Kasumi-1 (cell line): ENCODE measurements at places on chromosomes 12 and 14.
A peak's percentile ranks its signal among the peaks of the same experiment; 100 is the strongest.

DNA sequence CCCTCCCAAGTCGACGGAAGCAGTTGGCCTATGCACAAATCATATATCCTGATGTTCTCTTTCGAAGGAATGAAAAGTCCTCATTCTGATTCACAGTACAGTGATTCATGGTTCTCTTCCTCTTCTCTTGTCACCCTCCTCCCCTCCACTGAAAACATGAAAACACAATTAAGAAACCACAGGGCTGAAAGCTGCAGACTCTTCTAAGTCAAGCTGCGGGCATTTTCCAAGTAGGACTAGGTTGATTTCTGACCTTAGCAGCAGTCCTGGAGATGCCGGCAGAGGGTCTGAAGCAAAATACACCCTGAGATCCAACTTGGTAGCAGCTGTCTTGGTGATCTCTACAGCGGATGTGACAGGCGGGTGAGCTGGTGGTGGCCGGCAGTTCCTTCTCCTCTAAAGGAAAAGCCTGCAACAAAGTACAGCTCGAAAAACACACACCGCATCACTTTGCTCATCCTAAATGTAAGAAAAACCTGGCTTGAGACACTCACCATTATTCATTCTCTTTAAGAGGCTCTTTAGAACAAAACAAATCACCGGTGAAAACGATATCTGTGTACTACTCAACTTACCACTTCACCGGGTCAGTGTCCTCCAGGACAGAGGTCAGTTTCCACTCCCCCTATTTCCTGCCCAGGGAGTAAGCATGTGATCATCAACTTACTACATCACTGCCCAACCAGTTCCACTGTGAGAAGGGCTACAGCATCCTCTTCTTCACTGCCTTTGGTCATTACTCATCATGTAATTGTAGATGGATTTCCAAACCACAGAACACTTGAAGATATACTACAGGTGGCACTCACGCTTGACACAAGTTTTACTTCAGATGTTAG is 6.0 kb downstream of the TMCC3 start:
- DNase-seq, result no peak

- peak; percentile 79 for DNase-seq
These were observed 25.0 kb downstream of the SH2B3 start for GRCh38 chr12:111430433-111431353.

- DNase-seq, result no peak
These were observed 19.3 kb upstream of the TMEM233 start for GRCh38 chr12:119574255-119574654.

- DNase-seq, result no peak
These were observed 638.5 kb upstream of the MIS18BP1 start for GRCh38 chr14:45891417-45892080.

DNA sequence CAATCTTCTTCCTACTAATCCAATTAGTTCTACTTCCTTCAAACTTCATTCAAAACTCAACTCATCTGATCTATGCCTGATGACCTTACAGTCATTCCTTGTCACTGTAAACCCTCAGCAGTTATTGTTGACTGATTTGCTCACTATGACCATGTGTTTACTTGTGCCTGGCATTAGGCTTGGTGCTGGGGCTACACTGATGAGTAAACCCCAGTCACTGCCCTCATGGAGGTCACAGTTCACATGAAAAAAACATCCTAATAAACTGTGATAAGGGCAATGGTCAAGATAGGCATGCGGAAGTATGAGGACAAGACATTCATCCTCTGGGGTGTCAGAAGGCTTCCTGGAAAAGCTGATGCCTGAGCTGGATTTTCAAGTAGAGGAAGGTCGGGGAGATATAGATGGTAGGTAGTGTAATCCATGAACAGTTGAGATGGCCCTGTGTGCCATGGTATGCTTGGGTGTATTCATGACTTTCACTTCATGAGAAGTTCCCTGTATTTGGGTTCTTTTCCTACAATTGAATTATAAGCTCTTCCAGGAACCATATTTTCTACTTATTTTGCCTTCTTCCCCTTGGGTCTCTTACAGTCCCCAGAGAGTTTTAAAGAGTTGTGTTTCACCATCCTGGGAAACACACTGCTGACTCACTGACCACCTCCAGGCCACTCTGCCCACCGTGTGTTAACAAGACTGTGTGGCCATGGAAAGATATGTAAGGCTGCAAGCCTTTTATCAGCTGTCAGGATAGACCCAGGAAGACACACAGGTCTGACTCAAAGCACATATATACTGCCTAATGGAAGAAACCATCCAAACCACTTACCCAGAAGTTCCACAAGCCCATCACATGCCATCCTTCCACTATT is 38.7 kb upstream of the DUSP6 start:
- DNase-seq, result no peak

- no peak for DNase-seq
These were observed 43.0 kb downstream of the NCOR2 start for GRCh38 chr12:124524231-124524925.

GRCh38 chr14:34387974-34388516 is 74.0 kb downstream of the SPTSSA start:
- DNase-seq, result no peak

DNA sequence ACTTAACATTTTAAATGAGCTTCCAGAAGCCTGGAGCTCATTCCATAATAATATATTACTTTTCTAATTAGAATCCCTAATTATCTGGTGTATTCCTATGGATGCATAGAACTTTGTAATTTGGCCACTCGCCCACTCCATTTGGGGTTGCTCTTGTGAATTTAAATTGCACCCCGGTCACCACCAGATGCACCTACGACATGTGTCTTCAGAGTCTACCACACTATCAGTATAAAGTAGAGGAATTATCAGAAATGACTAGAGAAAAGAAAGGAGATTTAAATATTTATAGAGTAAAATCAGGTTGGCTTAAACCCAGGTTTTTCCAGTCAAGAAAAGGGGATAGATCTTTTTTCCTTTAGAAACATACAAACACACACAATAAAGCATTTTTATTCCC is 145.8 kb upstream of the DCN start:
- DNase-seq, result no peak

GRCh38 chr14:76500011-76500410 is 124.1 kb downstream of the ESRRB start:
- DNase-seq, result no peak

GRCh38 chr12:67927324-67927723 is 61.9 kb upstream of the IFNG-AS1 start:
- no peak for DNase-seq

- peak; percentile 37 for DNase-seq
These were observed 631 bp downstream of the PPM1H start for GRCh38 chr12:62934239-62934798.

DNA sequence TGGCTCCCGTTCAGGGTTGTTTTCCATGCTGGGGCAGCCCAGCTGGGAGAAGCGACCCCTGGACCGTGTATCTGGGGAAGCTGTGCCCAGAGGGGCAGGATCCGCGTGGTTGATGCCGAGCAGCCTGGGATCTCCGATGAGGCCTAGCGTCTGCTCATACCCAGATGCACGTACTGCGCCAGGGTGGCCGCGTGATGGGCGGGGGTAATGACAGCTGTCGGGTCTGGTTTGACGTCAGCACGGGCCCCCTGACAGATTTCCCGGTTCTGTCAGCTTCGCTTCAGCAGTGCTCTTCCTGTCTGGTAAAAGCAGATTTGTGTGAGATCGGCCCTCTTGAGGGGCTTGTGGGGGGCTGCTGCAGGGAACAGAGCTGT is 147.3 kb downstream of the TSPAN9 start:
- DNase-seq, result no peak

DNA sequence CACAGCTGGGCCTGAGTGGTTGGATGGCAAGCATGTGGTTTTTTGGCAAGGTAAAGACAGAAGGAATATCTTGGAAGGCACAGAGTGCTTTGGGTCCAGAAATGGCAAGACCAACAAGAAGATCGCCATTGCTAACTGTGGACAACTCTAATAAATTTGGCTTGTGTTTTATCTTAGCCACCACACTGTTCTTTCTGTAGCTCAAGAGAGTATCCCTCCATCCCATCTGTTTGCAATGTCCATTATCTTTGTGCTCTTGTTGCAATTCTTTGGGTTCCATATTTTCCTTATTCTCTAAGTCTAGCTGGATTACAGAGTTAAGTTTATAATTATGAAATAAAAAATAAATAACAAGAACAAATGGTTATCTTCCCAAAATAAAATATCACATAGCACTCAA is 6.7 kb upstream of the DAAM1 start:
- no peak for DNase-seq

- no peak for DNase-seq
These were observed 29.8 kb downstream of the DIO3 start for GRCh38 chr14:101591121-101591520.

DNA sequence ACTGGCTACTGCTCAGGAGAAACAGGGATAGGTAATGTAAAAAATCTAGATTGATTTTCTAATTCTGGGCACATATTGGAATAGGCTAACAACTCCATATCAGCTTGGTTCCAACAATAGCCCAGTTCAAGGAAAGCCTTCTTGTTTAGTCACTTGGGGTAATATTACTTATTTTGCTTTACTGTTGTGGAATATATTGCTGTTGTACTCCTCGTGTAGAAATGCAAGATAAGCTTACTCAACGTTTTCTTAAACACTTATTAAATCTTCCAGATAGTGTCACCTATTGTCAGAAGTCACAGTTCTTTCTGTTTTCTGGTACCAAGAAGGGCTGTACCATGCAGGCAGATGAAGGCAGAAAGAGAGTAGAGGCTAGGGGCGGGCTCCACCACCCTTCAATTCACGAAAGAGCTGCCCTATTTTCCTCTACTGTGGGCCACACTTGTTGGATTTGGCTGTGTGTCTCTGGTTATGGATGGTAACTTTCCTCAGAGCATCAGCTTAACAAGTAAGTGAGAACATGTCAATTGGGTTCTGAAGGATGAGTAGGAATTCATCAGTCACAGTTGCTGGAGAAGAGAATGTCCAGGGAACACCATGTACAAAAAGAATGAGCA is 38.0 kb downstream of the CLMN start:
- no peak for DNase-seq

DNA sequence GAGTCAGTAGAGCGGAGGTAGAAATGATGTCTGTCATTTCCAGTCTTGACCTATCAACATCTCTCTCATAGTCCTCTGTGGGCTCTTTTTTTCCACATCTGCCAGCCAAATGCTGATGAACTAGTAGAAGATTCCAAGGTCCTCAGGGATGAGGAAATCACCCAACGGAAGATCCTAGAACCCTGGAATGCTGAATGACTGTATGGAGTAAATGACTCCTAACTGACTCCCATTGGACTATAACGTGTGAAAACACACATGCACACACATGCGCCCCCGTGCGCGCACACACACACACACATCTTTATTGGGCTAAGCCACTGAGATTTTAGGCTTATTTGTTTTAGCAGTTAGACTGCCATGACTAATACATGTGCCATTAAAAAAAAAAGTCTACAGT is 159.2 kb downstream of the MYRFL start:
- no peak for DNase-seq

DNA sequence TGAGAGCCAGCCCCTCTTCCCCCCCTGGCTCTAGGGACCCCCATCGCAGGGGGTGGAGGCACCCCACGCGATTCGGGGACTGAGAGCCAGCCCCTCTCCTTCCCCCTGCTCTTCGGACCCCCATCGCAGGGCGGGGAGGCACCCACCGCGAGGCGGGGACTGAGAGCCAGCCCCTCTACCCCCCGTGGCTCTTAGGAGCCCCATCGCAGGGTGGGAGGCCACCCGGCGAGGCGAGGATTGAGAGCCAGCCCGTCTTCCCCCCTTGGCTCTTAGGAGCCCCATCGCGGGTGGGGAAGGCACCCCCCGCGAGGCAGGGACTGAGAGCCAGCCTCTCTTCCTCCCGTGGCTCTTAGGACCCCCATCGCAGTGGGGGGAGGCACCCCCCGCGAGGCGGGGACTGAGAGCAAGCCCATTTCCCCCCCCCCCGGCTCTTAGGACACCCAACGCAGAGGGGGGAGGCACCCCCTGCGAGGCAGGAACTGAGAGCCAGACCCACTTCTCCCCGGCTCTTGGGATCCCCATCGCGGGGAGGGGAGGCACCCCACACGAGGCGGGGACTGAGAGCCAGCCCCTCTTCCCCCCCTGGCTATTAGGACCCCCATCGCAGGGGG is 45.6 kb downstream of the DDX11 start:
- no peak for DNase-seq

GRCh38 chr12:34396006-34396860 is 373.9 kb downstream of the ALG10 start:
- no peak for DNase-seq

DNA sequence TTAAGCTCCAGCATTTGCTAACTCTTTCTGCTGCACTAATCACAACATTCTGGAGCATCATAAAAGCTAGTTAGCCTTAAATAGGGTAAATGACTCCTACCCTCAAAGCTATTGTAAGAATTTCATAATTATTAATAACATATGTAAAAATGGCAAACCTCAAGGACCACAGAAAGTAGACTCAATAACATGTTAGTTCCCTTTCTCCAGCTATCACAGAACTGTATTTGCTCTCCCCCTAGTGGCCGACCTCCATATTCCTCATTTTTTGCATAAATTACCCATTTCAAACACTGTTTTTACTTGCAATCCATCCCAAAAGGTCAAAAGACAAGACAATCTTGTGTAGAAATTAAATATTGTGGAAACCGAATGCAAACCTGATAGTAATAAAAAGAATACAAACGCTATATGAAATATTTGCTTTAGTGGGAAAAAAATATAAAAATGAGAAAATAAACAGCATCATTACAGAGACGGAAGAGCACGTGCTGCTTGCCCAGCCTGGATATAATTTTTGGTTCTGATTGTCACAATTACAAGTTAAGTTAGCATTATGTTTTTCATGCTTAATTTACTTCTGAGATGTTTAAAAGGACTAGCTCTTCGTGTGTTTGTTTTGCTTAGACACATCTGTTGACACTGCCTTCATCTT is 97.9 kb downstream of the RERGL start:
- DNase-seq, result peak; percentile 97

DNA sequence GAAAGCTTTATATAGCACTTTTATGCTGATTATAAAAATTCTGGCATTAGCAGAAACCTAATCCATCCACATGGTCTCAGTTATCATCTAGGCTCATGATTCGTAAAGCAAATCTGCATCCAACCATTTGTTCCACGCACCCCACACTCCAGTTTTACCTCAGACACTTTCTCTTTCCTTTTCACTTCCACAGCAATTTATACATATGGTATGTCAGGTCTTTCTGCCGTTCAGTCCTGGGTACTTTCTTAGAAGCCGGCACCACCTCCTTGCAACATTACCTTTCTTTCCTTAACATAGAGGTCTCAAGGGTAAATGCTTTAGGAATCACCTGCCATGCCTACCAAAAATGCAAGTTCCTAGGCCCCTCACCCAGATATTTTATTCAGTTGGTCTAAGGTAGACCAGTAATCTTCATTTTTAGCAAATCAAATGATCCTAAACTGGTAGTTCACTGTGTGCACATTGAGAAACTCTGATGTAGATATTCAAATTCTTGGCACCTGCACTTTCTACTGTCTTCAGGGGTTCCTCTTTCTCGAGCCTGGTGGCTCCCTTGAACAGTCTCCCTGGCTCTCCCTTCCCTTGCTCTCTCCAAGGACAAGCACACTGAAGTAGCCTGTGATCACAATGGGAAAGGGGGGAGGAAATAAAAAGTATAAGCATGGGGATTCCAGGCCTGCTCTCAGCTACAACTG is 2.8 kb upstream of the KRAS start:
- no peak for DNase-seq

GRCh38 chr14:59313144-59313651 is 124.7 kb downstream of the DAAM1 start:
- DNase-seq, result no peak

GRCh38 chr12:118922405-118922804 is 58.9 kb upstream of the SRRM4 start:
- DNase-seq, result peak; percentile 3

GRCh38 chr12:18706798-18707197 is 31.0 kb downstream of the PLCZ1 start:
- DNase-seq, result no peak
